ENCODE measurements at places on chromosomes 6 and 20.

GRCh38 chr6:26215585-26216358 lies 128.5 kb downstream of the HFE start:
- no peak for DNase-seq

- DNase-seq, result no peak
Observed at GRCh38 chr6:139243536-139243935, 48.3 kb downstream of the TXLNB start.

DNA sequence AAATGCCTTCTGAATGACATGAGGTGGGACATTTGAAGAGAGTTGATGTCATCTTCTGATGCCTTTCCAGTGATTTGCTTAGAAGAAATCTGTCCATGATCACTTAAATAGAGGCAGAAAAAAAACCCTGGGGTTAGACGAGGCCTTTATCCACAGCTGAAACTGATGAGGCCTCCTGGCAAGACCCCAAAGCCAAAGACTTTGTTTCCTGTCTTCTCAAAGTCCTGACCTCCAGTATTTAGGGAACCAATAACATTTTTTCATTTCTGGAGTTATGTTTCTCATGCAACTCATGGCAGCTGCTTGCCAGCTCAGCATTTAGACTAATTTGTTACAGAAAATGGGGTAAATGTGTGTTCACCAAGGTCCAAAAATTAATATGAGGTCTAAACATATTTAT lies 248.0 kb upstream of the PRDM1 start:
- no peak for DNase-seq

DNA sequence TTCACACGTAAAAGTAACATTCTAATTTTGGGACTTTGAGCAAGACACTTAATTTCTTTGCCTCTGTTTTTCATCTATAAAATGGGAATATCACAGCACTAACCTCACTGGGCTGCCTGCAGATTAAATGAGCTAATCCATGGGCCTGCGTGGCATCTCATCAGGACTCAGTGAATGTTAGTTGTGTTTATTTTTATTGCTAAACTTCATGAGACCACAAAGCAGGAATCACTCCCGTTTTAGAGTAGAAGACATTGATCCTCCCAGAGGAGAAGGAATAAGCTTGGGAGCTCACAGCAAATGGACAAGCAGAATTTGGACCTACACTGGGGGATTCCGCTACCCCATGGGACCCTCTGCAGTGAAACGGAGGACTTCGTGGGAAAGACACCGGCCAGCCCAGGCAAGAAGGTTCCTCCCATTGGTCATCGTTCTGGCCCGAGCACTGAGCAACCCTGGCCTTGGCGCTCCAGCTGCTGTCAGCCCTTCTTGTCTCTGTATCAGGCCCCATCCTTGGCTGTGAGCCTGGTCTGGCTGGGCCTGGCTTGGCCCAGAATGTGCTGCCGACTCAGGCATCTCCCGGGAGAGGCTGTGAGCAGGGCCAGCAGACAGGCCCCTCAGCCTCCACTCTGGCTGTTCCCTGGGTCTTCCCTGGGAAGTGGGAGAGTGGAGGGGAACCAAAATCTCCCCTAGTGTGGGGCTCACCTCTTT lies 79.8 kb downstream of the NFATC2 start:
- no peak for DNase-seq

GRCh38 chr20:34517114-34517505 lies 888 bp downstream of the DYNLRB1 start:
- DNase-seq, result no peak

- no peak for DNase-seq
Observed at GRCh38 chr6:48919555-48919954, 543.5 kb downstream of the MMUT start.

DNA sequence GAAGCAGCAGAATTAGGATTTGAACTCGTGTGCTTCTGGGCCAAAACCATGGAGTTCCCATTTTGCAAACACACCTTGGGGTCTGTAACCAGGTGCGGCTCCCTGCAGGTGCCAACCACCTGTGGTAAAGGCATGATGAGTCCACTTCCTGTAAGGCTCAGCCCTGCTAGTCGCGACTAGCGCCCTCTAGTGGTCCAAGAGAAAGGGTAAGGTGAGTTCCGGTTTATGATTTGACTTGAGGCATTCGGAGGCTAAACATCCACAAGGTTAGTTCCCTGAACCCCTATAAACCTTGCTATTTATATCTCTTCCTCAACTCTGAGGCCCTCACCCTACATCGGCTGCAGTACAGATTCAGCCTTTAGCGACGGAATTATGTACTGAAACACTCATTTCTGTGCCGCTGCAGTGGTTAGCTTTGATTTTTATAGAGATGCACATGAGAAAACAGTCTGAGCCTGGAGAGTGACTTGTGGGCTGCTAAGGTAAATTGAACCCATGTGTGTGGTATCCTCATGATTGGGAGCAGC lies 173.4 kb downstream of the PLCB1 start:
- peak; percentile 54 for DNase-seq

All from LNCaP clone FGC (cell line).